ENCODE measurements at places on chromosomes 4 and X.

DNA sequence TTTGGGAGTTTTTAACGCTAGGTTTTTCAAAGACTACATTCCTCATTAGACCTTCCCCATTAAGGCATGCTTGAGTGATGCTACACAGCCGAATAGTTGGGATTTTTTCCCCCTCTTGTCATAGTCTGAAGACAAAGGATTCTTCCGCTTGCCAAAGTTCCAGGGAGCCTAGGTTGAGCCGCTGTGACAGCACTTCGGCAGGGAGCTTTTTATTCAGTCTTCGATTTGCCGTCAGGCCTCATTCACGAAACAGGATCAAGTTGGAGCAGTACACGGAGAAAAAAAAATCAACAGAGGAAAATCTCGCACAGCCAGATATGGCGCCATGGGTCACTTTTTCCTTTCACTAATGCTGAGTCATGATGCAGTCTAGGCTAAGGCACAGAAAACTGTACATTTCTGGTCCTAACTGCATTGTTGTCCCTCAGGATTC lies 24.3 kb downstream of the SHROOM3 start:
- DNase-seq = no peak

- no peak for DNase-seq
These were observed 41.0 kb downstream of the MTNR1A start for GRCh38 chr4:186514271-186514950.

DNA sequence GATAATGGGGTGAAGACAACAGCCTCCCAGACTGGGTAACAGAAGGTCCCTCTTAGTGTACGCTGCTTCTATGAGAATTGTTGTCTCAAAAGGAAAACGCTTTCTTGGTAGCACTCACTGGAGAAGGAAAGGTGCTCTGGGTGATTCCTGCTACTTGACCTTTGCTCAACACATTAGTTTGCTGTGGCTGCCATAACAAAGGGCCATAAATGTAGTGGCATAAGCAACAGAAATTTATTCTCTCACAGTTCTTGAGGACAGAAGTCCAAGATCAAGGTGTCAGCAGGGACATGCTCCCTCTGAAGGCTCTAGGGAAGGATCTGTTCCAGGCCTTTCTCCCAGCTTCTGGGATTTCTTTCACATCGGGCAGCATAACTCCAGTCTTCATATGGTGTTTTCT lies 19.0 kb downstream of the HCCS start:
- DNase-seq = no peak

GRCh38 chrX:83510510-83511062 lies 2.5 kb downstream of the POU3F4 start:
- DNase-seq = no peak

DNA sequence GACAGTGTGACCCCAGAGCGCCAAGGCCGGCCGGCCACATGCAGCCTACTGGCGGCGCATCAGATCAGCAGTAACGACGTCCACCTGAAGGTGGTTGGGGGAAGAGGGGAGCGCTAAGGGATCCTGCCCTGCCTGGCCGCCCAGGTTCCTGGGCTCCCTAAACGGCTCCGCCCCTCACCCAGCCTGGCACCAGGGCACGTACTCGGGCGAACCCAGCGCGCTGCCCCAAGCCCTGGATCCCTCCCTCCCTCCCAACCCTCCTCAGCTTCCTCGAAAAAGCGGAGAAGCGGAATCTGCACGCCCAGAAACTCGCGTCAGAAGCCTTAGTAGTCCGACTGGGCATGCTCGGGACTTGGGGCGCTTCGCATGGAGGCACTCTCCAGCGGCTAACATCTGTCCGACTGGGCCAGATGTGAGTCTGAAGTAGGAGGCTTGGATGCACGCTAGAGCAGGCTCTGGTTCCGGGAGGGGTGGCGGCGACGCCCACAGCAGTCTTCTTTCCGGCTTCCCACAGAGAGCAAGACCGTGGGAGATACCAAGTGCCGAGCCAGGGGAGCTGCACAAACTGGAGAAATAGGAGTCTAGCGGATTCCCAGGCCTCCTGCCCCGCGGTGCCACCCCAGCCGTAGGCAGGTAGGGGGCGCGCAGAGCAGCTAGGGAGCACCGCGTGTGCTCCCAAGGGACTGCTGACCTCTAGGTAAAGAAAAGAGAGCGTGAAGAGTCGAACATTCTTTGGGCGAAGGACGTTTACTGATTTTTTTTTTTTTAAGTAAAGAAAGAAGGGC lies 114.3 kb upstream of the TEX13C start:
- DNase-seq = no peak

GRCh38 chr4:137025484-137026059 lies 506.7 kb downstream of the PCDH18 start:
- no peak for DNase-seq

- DNase-seq = no peak
These were observed 37.7 kb upstream of the C4orf17 start for GRCh38 chr4:99473131-99473530.

DNA sequence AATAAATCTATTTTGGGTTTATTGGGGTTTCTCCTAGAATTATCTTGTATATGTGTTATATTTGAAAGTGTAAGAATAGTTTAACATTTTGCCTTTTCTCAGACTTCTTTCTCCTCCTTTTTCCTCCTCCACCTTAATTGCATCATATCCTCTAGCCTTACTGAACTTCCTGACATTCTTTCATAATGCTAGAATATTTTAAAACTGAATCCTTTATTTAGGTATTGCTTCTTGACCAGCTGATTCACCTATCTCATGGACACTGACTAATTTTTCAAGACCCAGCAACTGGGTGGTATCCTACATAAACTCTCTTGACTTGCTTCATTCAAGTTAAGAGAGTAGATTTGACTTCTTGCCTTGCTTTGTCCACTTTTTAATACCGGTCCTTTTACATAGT lies 1508.9 kb downstream of the STIM2 start:
- DNase-seq = no peak

DNA sequence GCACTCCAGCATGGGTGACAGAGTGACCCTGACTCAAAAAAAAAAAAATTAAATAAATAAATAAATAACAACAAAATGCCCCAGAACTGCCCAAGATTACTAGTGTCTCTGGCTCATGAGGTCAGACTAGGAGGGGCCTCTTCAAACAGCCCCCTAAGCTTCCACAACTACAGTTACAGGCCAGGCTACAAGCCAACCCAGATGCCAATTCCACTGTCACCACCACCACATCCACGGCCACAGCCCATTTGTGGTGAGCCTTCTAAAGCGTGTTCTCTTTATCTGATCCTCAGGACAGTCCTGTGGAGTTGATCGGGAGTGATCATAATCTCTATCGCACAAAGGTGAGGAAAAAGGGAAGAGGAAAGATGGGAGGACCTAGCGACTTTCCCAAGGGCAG lies 36.6 kb downstream of the IGFBP7 start:
- DNase-seq = no peak

DNA sequence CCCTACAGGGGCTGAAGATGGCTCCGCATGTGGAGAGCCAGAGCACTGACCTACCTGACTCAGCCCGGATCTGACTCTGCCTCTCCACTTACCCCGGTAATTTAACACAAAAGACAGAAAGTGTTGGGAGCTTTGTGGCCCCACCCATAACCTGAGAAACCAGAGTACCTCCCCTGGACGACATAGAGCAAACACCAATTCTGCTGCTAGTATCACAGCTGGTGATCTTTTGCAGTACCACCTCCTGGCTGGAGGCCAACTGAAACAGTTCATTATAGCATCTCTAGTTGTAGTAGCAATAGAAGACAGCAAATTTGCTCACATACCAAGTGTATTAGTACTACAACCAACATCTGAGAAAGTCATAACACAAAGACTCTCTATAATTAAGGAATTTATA lies 443.9 kb downstream of the KLHL4 start:
- no peak for DNase-seq

GRCh38 chr4:145271194-145271593 lies 90.8 kb upstream of the OTUD4 start:
- DNase-seq = no peak

- DNase-seq = no peak
These were observed 103.0 kb downstream of the ANXA5 start for GRCh38 chr4:121593760-121594159.

GRCh38 chrX:19303256-19303880 lies 40.4 kb upstream of the PDHA1 start:
- DNase-seq = no peak

GRCh38 chr4:105859233-105859632 lies 36.0 kb upstream of the NPNT start:
- no peak for DNase-seq

DNA sequence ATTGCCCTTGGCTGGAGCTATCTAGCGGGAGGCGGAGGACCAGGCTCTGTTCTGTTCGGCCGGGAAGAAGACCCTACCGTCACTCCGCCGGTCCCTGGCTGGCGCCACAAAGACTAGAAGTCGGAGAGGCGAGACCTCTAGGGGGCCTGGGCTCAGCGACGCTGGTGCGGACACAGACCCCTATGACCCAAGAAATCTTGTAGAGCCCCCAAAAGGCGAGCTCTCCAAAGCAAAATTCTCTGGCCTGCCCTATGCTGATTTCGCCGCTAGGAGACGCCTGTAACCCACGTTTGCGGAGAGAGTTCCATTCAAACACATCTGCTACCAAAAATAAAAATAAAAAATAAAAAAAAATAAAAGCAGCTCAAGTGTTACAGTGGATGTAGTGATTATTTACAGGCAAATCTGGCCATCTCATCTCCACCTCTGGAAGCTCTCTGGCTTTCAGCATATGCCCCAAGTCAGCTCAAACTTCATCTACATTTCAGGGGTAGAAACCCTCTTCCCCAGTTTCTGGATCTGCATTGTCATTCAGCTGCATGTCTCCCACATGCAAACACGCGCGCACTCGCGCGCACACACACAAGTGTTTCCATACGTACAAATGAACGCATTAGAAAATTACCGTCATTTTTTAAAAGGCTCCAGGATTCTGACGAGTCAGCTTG lies 2.4 kb upstream of the PCDH10 start:
- no peak for DNase-seq

GRCh38 chr4:124636788-124637187 lies 75.7 kb downstream of the ANKRD50 start:
- DNase-seq = no peak

- DNase-seq = no peak
These were observed 1.0 kb downstream of the SCD5 start for GRCh38 chr4:82797405-82798111.

GRCh38 chr4:91916219-91916618 lies 387.5 kb upstream of the GRID2 start:
- DNase-seq = no peak

DNA sequence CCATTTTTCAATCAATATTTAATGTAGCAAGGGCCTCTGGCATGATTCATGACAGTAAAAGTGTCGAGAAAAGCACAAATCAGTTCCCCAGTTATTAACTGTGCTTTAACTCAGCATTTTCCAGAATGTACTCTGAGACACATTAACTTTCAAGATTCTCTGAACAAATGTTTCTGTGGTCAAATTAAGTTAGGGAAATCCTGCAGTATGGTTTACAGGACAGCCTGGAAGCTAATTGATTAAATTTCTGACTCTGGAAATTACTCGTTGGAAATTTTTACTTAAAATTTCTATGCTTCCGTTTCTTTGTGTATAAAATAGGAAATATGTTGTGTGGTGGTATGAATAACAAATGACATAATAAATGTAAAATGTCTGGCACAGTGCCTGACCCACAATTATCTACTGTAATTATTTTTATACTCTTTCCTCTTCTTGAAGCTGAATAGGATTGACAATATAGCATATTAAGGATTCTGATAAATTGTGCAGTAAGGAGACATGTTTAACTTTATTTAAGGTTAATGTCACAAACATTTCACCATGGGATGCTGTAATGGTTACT lies 33.7 kb downstream of the STK32B start:
- DNase-seq = no peak

DNA sequence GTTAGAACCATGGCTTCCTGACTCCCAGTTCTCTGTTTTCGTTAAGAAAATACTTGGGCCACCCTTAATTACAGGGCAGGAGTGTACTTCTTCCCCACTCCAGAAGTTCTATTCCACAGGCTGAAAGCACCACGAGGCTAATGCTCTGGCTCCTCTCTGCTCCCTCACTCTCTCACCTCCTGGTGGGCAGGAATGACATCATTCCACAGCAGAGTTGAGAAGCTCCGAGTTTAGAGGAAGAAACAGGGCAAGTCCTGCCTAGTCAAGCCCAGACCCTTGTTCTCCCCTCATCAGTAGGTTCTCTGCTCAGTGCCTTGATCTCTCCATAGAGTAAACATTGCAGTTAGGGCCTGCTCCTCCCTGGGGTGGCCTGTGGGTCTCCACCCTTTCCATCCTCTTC lies 343.8 kb upstream of the CLNK start:
- DNase-seq = no peak

- no peak for DNase-seq
These were observed 88.3 kb downstream of the EVC2 start for GRCh38 chr4:5619913-5620625.
